Activated CD4-positive, alpha-beta memory T cell treated with anti-CD3 and anti-CD28 coated beads, Interleukin-2, amount 10 ng/mL, durations not matched to agents 7 days and 5 days (primary cell): ENCODE measurements at places on chromosomes 6 and 20. TPM values are rescaled to one million over a fixed set of nuclear protein-coding genes. Genes with fewer than 3 reads are reported as not detected.

The HFE gene
- total RNA-seq, result 3.1 TPM

The SRC gene
- total RNA-seq, result 2.7 TPM

The PAX1 gene
- not detected for total RNA-seq

GRCh38 chr20:64254571-64255360, 782 bp upstream of the PCMTD2 start:
- H3K4me1 ChIP-seq, result peaks cover 41% of the 10 kb centered on the region
- H3K27ac ChIP-seq, result peak overlapping the region; percentile 50
- no peak for DNase-seq
- H3K4me3 ChIP-seq, result peak overlapping the region; percentile 59

GRCh38 chr20:48166082-48166835, 381.0 kb upstream of the SULF2 start:
- peaks cover 6% of the 10 kb centered on the region for H3K27me3 ChIP-seq
- H3K36me3 ChIP-seq, result no peaks in the 10 kb centered on the region
- H3K4me1 ChIP-seq, result no peaks in the 10 kb centered on the region
- H3K4me3 ChIP-seq, result no peak overlapping the region
- no peak for DNase-seq

- H3K27me3 ChIP-seq, result no peaks in the 10 kb centered on the region
- peaks cover 4% of the 10 kb centered on the region for H3K36me3 ChIP-seq
- peak overlapping the region; percentile 76 for H3K27ac ChIP-seq
- H3K4me3 ChIP-seq, result peak overlapping the region; percentile 83
- no peak for DNase-seq
- peaks cover 85% of the 10 kb centered on the region for H3K4me1 ChIP-seq
Observed at GRCh38 chr6:502761-503160, 111.2 kb downstream of the IRF4 start.

DNA sequence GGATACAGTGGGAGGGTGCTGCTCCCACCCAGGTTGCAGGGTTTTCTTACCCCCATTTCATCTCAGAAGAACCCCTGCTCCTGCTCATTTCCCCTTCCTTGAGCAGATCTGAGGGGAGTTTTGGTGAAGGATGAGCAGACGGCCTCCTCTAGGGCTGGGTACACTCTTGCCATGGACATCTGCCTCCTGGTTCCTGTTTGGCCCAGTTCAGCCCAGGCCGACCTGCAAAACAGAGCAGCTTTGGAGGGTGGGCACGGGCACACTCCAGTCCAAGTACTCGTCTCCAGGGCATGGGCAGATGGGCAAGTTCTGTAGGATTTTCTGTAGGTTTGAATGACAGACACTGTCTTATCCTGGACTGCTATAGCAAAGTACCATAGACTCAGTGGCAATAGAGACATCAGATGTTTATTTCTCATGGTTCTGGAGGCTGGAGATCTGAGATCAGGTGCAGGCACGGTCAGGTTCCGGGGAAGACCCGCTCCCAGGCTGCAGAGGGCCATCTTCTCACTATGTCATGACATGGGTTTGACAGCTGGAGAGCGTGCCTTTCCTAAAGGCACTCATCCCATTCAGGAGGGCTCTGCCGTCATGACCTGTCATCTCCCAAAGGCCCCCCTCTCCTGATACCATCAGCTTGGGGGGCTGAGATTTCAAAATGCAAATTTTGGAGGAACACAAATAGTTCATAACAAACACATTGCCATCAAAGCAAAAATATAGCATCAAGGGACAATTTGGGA, 6.2 kb downstream of the NPBWR2 start:
- no peaks in the 10 kb centered on the region for H3K36me3 ChIP-seq
- H3K4me3 ChIP-seq, result no peak overlapping the region
- no peak for DNase-seq
- no peak overlapping the region for H3K27ac ChIP-seq
- peaks cover 8% of the 10 kb centered on the region for H3K4me1 ChIP-seq

- peak; percentile 76 for DNase-seq
- H3K27ac ChIP-seq, result no peak overlapping the region
- no peaks in the 10 kb centered on the region for H3K36me3 ChIP-seq
- no peak overlapping the region for H3K4me3 ChIP-seq
- peaks cover 15% of the 10 kb centered on the region for H3K4me1 ChIP-seq
Observed at GRCh38 chr6:104682722-104683643, 176.7 kb downstream of the HACE1 start.

DNA sequence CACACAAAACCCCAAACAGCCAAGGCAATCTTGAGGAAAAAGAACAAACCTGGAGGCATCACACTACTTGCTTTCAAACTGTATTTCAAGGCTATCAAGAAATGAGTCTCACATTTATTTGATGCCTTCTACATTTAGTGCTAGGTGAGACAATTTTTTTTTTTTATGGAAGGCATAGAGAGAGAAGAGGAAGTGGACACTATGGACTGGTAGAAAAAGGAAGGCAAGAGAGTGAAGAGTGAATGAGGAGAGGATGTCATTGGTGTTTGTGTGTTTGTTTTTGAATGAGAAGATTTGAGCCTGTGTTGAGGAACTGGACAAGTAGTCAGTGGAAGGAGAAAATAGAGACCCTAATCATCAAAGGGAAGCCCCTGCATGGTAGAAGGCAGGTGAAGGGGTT, 182.0 kb upstream of the JAG1 start:
- H3K36me3 ChIP-seq, result no peaks in the 10 kb centered on the region
- H3K4me3 ChIP-seq, result no peak overlapping the region
- no peak overlapping the region for H3K27ac ChIP-seq
- H3K27me3 ChIP-seq, result no peaks in the 10 kb centered on the region
- H3K4me1 ChIP-seq, result no peaks in the 10 kb centered on the region

DNA sequence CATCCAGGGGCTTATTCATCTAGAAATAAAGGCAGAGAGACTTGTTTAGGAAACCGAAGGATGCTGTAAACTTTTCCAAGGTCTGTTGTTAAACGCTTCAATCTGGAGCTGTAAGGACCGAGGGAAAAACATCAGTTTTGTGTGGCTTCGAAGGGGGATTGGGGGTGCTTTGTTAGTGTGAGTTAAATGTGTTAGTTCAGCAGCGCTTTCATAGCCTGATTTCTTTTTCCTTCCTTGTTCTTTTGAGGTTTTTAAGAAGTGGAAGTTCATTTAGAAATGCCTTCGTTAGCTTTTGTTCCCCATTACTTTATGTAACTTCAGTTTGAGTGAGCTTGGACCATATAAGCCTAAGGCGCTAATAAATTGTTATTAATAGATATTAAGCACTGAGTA, 1.5 kb downstream of the ANKS1A start:
- DNase-seq, result no peak
- peaks cover 4% of the 10 kb centered on the region for H3K36me3 ChIP-seq
- peak overlapping the region; percentile 99 for H3K4me3 ChIP-seq
- H3K27ac ChIP-seq, result no peak overlapping the region
- H3K27me3 ChIP-seq, result peaks cover 6% of the 10 kb centered on the region
- peaks cover 36% of the 10 kb centered on the region for H3K4me1 ChIP-seq

DNA sequence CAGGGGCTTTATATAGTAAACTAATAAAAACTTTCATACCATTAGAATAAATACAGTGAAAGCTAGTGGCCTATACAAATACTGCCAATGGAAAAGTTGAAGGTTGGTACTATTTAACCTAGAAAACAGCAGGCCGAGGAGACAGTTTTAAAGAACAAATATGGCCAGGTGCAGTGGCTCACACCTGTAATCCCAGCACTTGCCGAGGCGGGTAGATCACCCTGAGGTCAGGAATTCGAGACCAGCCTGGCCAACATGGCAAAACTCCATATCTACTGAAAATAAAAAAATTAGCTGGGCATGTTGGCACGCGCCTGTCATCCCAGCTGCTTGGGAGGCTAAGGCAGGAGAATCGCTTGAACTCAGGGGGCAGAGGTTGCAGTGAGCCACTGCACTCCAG, 24.8 kb downstream of the GLYATL3 start:
- peaks cover 4% of the 10 kb centered on the region for H3K27me3 ChIP-seq
- no peaks in the 10 kb centered on the region for H3K36me3 ChIP-seq
- no peak overlapping the region for H3K27ac ChIP-seq
- H3K4me3 ChIP-seq, result no peak overlapping the region
- DNase-seq, result no peak
- H3K4me1 ChIP-seq, result no peaks in the 10 kb centered on the region

GRCh38 chr20:58660855-58661597, 9.9 kb downstream of the STX16 start:
- peak overlapping the region; percentile 68 for H3K4me3 ChIP-seq
- peak; percentile 50 for DNase-seq
- H3K27ac ChIP-seq, result peak overlapping the region; percentile 93
- H3K36me3 ChIP-seq, result peaks cover 60% of the 10 kb centered on the region

GRCh38 chr20:57433657-57434389, 42.6 kb downstream of the RBM38 start:
- peaks cover 6% of the 10 kb centered on the region for H3K36me3 ChIP-seq
- DNase-seq, result peak; percentile 79
- H3K4me1 ChIP-seq, result peaks cover 68% of the 10 kb centered on the region
- H3K27me3 ChIP-seq, result no peaks in the 10 kb centered on the region
- H3K4me3 ChIP-seq, result no peak overlapping the region
- H3K27ac ChIP-seq, result peak overlapping the region; percentile 88
